ENCODE measurements at places on chromosomes 5 and 9. TPM values are rescaled to one million over a fixed set of nuclear protein-coding genes. Genes with fewer than 3 reads are reported as not detected.

DNA sequence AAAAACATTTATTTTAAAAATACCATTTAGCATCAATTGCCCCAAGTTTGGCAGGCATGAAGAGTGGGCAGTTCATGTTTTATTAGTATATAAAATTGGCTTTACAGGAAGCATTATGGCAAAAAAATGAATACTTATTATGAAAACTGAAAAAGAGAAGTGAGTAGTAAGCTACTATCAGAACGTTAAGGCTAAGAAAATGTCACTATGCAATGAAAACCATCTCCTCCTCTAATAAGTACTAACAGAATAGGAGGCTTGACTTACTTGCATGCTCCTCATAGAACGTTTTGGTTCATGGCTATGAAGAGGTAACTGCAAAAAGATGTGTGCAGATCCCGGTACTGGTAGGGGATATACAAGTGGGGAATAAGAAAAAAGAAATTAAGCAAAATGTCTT, 23.6 kb downstream of the TICAM2 start:
- no peak for DNase-seq

DNA sequence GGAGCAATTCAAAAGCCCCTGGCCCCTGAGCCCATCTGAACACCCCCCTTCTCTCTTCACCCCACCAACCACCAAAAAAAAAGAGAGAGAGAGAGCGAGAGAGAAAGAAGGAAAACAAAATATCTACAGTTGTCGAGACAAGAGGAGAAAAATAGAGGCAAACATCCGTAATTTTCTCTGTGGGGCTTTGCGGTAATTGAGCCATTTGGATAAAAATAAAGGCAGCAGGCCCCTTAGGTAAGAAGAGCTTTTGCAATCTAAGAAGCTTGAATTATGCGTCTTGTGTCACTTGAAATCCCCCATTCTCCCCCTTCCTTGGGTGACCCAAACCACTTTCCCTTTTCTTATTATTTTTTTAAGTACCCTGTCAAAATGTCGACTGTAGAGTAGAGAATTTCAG, 35.5 kb upstream of the FUBP3 start:
- DNase-seq: no peak

DNA sequence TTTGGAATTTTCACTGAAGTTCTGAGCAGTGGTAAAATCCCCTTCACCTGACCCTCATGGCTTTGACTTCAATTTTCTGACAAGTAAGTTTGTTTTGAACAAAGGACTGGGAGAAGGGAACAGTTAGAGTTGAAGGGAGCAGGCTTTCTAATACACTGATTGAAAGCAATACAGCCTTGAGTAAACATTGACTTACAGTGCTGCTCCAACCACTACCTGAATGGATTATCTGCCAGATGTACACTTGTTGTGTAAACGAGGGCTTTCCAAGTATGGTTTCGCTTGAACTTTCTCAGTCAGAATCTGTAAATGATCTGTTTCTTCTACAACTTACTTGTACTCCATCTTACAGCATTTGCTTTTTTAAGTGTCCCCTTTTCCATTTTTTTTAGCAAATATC, 1414.9 kb upstream of the NUDT12 start:
- DNase-seq: no peak

DNA sequence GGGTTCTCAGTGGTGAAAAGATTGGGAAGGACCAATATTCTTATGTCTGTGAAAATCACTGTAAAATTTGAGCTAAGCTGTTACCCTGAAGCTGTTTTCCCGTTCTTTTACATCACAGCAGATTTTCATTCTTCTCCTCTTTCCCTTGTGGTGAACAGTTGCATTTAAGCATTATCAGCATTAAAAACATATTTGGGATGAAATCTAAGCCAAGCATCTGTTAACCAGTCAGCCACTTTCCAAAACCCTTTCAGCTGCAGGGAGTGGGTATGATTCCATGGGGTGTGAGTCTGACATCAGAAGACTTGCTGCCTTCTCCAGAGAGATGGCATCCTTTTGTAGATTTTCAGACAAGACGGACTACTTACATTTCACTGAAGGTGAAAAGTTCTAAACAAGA, 97.2 kb downstream of the TRIO start:
- no peak for DNase-seq

CYSRT1 gene
- not detected for total RNA-seq

DNA sequence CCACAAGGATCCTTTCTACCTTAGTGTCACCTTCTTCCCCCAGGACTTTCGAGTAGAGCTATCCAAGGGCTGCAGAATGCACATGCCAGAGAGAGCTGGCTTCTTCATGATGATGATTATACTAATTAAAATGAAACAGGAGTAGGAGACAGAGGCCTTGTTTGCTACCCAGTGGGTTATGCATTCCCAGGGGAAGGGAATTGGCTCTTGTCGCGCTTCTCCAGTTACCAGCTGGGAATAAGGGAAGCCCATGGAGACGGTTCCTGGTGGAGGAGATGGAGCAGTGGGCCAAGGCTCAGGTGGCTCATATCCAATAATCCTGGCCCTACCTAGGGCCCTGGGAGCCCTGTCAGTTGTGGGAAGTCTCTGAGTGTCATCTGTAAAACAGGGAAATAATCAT, 65.1 kb downstream of the WWC1 start:
- DNase-seq: no peak

DNA sequence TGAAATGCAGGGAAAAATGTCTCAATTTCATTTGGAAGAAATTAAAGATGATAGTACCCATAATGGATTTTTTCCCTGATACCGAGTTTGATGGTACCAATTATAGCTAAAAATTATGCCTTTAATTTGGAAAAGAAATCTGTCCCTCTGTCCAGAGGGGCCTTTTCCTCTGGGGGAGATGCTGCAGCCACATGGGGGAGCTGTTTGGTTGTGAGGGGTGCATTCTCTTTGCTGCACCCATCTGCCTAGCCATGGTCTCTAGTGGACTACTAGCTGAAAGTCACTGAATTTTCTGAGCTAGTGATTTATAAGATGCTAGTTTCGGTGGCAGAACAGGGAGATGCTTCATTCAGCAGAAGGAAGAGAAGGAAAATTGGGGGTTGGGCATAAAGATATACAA, 9.6 kb downstream of the SEC61B start:
- no peak for DNase-seq

DNA sequence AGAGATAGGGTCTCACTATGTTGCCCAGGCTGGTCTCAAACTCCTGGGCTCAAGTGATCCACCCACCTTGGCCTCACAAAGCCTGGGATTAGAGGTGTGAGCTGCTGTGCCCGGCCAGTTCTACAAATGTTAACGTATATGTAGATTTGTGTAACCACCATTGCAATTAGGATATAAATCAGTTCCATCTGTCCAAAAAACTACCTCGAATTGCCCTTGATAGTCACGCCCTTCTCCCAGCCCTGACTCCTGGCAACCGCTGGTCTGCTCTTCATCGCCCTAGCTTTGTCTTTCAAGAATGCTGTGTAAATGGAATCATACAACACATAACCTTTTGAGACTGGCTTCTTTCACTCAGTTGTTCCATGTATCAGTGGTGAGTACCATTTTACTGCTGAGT, 46.1 kb upstream of the PPARGC1B start:
- DNase-seq: peak; percentile 30

Measured in SJSA1 (cell line).